Effector memory CD8-positive, alpha-beta T cell (primary cell): ENCODE measurements at places on chromosomes 5 and 9.
A peak's percentile ranks its signal among the peaks of the same experiment; 100 is the strongest.

- H3K4me3 ChIP-seq = no peak overlapping the region
- H3K27ac ChIP-seq = no peak overlapping the region
- H3K4me1 ChIP-seq = peaks cover 5% of the 10 kb centered on the region
- DNase-seq = no peak
- no peaks in the 10 kb centered on the region for H3K36me3 ChIP-seq
- peaks cover 56% of the 10 kb centered on the region for H3K27me3 ChIP-seq
These were observed 84.5 kb downstream of the FOXD1 start for GRCh38 chr5:73363911-73364730.

- H3K4me3 ChIP-seq = no peak overlapping the region
- H3K36me3 ChIP-seq = no peaks in the 10 kb centered on the region
- no peaks in the 10 kb centered on the region for H3K4me1 ChIP-seq
- DNase-seq = no peak
- no peaks in the 10 kb centered on the region for H3K27me3 ChIP-seq
- H3K27ac ChIP-seq = no peak overlapping the region
These were observed 261.4 kb upstream of the KLF4 start for GRCh38 chr9:107750741-107751566.

- H3K4me1 ChIP-seq = no peaks in the 10 kb centered on the region
- no peaks in the 10 kb centered on the region for H3K36me3 ChIP-seq
- no peak overlapping the region for H3K4me3 ChIP-seq
- DNase-seq = no peak
These were observed 316.1 kb downstream of the DMRT2 start for GRCh38 chr9:1366276-1366675.

DNA sequence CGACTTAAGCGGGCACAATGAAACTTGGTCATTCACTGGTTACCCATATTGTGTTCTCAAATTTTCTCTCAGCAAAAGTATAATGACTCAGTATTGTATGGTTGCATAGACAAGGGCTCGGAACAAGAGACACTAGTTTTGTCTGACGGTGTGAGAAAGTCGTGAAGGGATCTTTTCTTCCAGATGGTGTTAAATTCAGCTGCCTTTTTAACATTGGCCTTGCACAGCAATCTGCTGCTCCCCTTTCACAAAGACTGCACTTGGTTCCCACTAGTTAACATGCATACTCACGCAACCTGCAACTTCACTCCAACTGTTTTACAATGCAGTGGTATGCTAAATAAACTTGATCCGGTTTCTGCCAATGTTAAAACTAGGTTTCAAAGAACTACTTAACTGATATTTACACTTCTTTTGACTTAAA, 219.2 kb downstream of the MEF2C start:
- H3K36me3 ChIP-seq = peaks cover 8% of the 10 kb centered on the region
- no peak overlapping the region for H3K27ac ChIP-seq
- no peak for DNase-seq

DNA sequence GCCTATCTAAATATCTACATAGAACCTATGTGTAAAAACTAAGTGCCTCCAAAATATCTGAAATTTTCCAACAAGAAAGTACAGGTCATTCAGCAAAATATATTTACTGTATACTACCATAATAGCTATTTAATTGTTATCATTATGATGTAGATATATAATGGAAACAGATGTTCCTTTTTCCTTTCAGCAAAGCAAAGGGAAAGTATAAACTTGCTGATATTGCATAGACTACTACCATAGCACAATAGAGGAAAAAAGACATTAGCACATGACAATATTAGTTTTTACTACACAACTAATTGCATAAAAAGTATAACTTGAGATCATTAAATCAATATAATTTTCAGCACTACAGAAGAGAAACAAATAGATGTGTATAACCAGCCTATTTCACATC, 14.9 kb downstream of the NR2F1-AS1 start:
- H3K4me1 ChIP-seq = peaks cover 1% of the 10 kb centered on the region
- peaks cover 5% of the 10 kb centered on the region for H3K36me3 ChIP-seq
- no peak overlapping the region for H3K27ac ChIP-seq
- H3K4me3 ChIP-seq = no peak overlapping the region
- no peak for DNase-seq

DNA sequence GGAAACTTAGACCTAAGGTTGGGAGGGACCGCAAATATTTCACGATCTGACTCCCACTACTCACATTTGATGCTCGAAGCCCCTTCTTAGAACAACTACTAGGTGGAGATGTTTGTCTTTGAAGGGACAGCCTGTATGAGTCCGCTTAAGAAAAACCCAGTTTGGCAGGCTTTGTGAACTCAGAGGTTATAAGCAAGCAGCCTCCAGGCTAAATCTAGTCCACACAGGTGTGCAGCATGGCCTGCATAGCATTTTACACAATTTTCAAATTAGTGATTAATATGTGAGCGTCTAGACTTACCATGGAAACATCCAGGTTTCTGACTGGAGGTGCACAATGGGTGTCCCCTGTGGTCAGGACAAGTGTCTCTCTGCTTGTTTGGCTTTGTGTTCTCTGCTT, 127.1 kb downstream of the KIF4B start:
- no peak overlapping the region for H3K27ac ChIP-seq
- peaks cover 3% of the 10 kb centered on the region for H3K4me1 ChIP-seq
- DNase-seq = no peak

- DNase-seq = no peak
- peaks cover 22% of the 10 kb centered on the region for H3K36me3 ChIP-seq
- H3K4me1 ChIP-seq = peaks cover 8% of the 10 kb centered on the region
These were observed 25.8 kb downstream of the FPGS start for GRCh38 chr9:127828262-127829031.

DNA sequence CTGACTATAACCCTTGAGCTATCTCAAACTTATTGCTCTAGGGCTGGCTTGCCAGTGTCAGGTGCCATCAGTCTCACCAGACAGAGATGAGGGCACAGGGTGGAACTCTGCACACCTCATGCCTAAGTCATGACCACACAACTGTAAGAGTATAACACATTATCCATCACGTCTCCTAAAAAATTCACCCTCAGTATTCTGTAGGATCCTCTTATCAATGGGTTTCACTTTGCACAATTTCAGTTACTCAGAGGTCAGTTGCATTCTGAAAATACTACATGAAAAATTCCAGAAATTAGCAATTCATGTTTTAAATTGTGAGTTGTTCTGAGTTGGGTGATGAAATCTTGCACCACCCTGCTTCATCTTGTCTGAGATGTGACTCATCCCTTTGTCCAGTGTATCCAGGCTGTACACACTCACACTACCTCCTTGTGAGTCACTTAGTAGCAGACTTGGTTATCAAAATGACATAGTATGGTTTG, 690.9 kb upstream of the CDH18 start:
- no peak overlapping the region for H3K27ac ChIP-seq
- H3K36me3 ChIP-seq = peaks cover 3% of the 10 kb centered on the region
- H3K4me3 ChIP-seq = no peak overlapping the region
- no peak for DNase-seq

DNA sequence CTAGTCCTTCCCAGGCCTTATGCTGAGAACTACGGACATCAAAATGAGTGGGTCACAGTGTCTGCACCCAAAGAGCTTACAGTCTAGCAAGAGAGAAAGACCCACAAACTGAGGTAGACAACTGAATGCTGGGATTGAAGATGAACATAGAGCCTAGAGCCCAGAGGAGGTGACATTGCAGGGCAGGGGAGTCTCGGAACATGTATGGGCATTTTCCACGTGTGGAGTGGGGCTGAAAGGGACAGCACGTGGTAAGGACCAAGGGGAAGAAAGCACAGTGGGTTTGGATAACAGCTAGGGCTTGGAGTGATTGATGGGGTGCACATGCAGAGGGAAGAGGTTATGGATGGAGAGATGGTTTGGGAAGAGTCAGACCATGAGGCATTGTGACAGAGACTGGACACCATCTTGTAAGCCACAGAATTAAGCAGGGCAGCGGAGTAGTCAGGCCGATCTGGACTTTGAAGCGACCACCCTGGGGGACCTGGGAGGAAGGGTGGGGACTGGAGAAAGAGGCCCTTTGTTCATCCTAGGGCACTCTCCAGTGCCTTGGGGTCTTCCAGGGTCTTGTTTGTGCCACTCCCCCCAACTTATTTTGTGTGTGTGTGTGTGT, 47.5 kb upstream of the SH3PXD2B start:
- DNase-seq = no peak
- no peak overlapping the region for H3K4me3 ChIP-seq
- no peaks in the 10 kb centered on the region for H3K4me1 ChIP-seq
- H3K36me3 ChIP-seq = peaks cover 3% of the 10 kb centered on the region
- peaks cover 47% of the 10 kb centered on the region for H3K27me3 ChIP-seq

- no peak overlapping the region for H3K4me3 ChIP-seq
- no peak overlapping the region for H3K27ac ChIP-seq
- peak; percentile 31 for DNase-seq
- peaks cover 10% of the 10 kb centered on the region for H3K27me3 ChIP-seq
These were observed 105.4 kb upstream of the FER start for GRCh38 chr5:108642170-108642906.

DNA sequence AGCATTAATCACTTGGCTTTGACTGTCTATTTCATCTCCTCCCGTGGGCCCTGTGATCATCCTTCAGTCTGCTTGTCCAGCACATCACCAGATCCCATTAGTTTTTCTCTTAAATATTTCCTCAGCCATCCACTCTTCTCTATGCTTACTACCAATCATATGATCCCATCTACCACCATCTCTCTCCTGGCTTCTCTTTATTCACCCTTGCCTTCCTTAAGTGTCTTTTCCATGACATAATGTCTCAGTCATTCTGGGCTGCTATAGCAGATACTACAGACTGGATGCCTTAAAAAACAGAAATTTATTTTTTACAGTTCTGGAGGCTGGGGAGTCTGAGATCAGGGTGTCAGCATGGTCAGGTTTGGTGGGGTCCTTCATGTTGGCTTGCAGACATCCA, 208.4 kb upstream of the PPP1R2B start:
- H3K27ac ChIP-seq = no peak overlapping the region
- no peaks in the 10 kb centered on the region for H3K36me3 ChIP-seq
- no peak overlapping the region for H3K4me3 ChIP-seq

GRCh38 chr5:156339139-156339841, 12.3 kb downstream of the SGCD start:
- H3K27me3 ChIP-seq = no peaks in the 10 kb centered on the region
- H3K27ac ChIP-seq = no peak overlapping the region
- H3K4me1 ChIP-seq = no peaks in the 10 kb centered on the region
- H3K36me3 ChIP-seq = no peaks in the 10 kb centered on the region
- H3K4me3 ChIP-seq = no peak overlapping the region

GRCh38 chr5:152994033-152994680, 496.3 kb upstream of the GRIA1 start:
- no peaks in the 10 kb centered on the region for H3K4me1 ChIP-seq
- no peaks in the 10 kb centered on the region for H3K36me3 ChIP-seq
- no peak overlapping the region for H3K27ac ChIP-seq

- no peak overlapping the region for H3K27ac ChIP-seq
- peaks cover 62% of the 10 kb centered on the region for H3K4me1 ChIP-seq
- no peaks in the 10 kb centered on the region for H3K27me3 ChIP-seq
- H3K36me3 ChIP-seq = peaks cover 45% of the 10 kb centered on the region
- H3K4me3 ChIP-seq = no peak overlapping the region
These were observed 2.2 kb downstream of the G3BP1 start for GRCh38 chr5:151773951-151774350.

DNA sequence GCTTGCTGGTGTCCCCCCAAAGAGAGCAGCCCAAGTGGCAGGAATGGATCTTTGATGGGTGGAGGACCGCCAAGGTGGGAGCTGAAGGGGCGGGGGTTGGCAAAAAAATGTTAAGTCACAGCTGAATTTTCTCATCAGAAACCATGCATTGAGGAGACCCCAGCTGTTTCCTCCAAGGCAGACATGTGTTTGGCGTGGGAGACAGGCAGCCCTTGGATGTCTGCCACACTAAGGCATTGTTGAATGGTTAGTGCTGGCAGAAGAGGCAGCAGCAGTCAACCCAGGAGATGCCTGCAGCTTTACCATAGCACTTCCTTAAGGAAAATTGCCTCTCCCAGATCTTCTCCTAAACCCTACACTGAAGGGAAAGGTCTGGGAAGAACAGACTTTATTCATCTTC, 394.9 kb upstream of the CD180 start:
- H3K36me3 ChIP-seq = no peaks in the 10 kb centered on the region
- no peaks in the 10 kb centered on the region for H3K27me3 ChIP-seq
- peaks cover 8% of the 10 kb centered on the region for H3K4me1 ChIP-seq
- no peak overlapping the region for H3K27ac ChIP-seq

- peaks cover 3% of the 10 kb centered on the region for H3K36me3 ChIP-seq
- peaks cover 15% of the 10 kb centered on the region for H3K4me1 ChIP-seq
- no peak overlapping the region for H3K4me3 ChIP-seq
- H3K27me3 ChIP-seq = peaks cover 17% of the 10 kb centered on the region
These were observed 115.7 kb downstream of the TRIO start for GRCh38 chr5:14258840-14259239.

DNA sequence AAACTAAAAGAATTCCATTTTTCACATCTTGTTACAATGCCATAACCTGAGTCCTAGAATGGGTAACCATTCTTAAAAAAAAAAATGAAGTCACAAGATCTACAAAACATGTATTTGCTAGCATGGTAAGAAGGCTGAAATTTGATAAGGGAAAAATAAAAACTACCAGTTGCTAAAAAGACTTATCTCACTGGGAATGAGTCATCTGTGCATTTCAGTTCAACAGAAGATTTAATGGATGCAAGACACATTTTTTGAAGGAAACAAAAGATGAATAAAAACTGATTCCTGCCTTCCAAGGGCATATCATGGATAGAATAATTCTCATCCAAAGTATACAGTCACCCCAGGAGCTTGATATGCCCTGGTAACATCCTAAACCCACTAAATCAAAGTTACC, 47.2 kb downstream of the SGTB start:
- peak overlapping the region; percentile 1 for H3K27ac ChIP-seq
- DNase-seq = no peak
- peaks cover 31% of the 10 kb centered on the region for H3K4me1 ChIP-seq
- H3K27me3 ChIP-seq = no peaks in the 10 kb centered on the region
- H3K4me3 ChIP-seq = no peak overlapping the region

GRCh38 chr9:104872656-104873488, 55.1 kb downstream of the ABCA1 start:
- no peak overlapping the region for H3K27ac ChIP-seq
- H3K4me3 ChIP-seq = no peak overlapping the region
- no peaks in the 10 kb centered on the region for H3K27me3 ChIP-seq
- no peaks in the 10 kb centered on the region for H3K4me1 ChIP-seq
- no peak for DNase-seq

- no peak overlapping the region for H3K27ac ChIP-seq
- H3K4me1 ChIP-seq = no peaks in the 10 kb centered on the region
- no peak for DNase-seq
These were observed 218.1 kb upstream of the TRIM32 start for GRCh38 chr9:116468793-116469527.

GRCh38 chr5:20286512-20286911, 298.5 kb upstream of the CDH18 start:
- H3K27me3 ChIP-seq = no peaks in the 10 kb centered on the region
- no peaks in the 10 kb centered on the region for H3K36me3 ChIP-seq
- H3K27ac ChIP-seq = no peak overlapping the region
- DNase-seq = no peak
- H3K4me3 ChIP-seq = no peak overlapping the region
- no peaks in the 10 kb centered on the region for H3K4me1 ChIP-seq
